Caudate nucleus (tissue), 63 donors: ENCODE measurements at places on chromosomes 16 and 17.

- no peak for DNase-seq
Observed at GRCh38 chr16:73047221-73047535, 750 bp downstream of the ZFHX3 start.

DNA sequence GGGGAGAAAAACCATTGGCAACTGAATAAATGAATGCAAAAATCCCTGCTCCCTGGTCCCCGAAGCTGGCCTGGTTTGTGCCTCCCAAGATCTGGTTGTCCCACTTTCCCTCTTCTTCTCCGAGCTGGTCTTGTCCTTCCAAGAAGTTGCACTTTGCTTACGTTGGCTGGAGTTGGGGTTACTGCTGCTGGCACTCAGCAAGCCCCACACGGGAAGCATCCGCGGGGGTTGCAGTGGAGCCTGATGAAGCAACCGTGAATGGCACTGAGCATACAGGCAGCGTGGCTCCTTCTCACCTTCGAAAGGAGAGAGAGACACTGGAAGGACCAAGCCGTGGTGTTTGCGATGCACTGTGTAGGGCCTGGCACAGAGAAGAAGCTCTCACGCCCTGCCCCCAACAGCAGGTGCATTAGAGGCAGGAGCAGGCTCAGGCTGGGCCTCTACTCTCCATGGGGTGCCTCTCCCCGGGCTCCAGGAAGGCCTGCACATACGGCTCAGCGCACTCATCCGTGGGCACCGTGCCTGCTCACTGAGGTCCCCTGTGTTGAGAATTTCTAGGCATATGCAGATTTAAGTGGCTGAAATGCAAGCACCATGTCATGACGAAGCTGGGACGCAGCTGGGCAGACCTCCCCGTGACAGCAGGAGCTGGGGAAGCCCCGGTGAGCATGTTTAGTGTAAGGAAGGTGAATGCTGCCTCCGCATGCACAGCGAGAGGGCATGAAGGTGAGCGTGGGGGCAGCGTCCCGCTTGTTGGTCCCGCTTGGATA lies 12.1 kb downstream of the CA5A start:
- DNase-seq: no peak

DNA sequence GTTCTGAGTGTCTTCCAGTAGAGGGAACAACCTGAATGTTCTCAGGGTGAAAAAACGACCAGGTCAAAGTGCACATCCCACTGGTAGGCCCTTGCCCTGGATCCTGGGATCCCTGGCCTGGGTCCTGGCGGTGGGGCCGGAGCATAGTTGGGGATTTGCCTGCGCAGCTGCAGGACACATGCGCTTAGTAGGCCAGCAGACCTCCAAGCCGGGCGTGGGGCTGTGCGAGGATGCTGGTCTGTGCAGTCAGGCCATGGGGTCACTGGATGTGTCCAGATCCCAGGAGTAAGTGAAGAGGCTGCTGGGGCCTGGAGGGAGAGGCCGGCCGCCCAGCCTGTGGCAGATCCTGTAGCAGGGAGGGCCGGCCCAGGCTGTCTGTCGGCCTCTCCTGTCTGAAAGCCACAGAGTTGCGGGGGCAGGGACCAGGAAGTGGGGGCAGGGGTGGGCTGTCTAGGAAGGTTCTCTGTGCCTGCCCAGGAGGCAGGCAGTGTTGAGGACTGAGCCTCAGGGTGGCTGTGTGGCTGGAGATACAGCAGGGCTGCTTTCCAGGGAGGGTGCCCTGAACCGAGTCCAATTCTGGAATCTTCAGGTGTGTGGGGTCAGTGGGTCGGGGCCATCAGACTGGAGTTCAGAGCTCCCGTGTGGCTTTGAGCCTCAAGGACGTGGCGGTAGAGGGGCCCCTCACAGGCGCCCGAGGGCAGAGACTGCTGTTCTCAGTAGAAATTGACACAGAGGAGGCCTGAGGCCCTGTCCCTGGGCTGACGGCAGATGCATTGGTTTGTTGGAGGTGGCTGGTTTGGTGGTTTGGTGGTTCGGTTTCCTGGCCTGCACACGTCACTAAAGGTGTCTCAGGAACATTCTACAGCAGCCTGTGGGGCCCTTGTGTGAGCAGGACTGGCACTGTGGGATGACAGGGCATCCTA lies 17.2 kb upstream of the NUDT16L1 start:
- DNase-seq: no peak

DNA sequence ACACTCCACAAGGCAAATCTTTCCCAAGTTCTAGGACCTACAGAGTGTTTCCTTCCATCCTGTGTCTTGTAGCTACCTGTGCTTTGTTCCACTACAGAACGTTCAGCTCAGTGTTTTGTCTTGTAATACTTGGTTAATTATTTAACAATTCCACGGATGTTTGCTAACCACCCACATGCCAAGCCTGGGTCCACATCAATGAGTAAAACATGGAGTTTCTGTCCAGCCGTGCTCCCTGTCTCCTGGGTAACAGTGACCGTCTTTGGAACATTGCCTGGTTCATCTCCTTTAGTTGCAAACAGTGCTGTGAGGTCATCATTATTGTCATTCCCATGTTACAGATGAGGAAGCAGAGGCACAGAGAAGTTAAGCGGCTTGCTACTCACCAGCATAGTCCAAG lies 41.3 kb downstream of the IRF8 start:
- no peak for DNase-seq

DNA sequence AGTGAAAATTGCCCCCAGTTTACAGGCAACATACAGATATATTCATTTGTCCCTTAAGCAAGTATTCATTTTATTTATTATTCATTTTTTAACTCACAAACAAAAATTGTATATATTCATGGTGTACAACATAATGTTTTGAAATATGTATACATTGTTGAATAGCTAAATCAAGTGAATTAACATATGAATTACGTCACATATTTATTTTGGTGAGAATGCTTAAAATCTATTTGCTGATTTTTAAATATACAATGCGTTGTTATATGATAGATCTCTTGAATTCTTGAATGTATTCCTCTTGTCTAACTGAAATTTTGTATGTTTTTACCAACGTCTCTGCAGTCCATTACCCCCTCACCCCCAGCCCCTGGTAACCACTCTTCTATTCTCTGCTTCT lies 63.4 kb upstream of the CDH13 start:
- no peak for DNase-seq

DNA sequence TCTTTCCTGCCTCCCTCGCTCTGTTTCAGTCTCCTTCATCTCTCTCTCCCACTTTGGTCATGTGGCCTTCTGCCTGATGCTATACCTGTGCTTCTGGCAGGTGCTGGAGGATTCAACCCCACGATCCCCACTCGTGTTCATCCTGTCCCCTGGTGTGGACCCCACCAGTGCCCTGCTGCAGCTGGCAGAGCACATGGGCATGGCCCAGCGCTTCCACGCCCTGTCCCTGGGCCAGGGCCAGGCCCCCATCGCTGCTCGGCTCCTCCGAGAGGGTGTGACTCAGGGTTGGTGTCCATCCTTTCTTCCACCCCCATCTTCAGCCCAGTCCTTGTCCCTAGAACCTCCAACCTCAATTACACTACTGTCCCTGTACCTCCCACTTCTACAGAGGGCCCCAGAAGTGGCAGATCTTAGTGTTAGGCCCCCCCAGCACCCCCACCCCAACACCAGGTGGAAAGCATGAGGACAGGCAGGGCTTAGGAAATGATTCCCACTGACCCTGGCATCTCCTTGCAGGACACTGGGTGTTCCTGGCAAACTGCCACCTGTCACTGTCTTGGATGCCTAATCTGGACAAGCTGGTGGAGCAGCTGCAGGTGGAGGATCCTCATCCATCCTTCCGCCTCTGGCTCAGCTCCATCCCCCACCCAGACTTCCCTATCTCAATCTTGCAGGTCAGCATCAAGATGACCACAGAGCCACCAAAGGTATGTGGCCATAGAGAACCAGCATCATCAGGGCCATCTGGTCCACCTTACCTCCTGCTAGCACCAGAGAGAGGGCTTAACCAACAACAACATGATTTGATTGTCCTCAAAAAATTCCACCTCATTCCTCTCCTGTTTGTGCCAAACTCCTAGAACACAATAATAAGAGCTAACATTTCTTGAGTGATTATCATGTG lies 9.7 kb upstream of the KDM6B start:
- DNase-seq: no peak
